ENCODE measurements at places on chromosomes 2 and 18. TPM values are rescaled to one million over a fixed set of nuclear protein-coding genes. Genes with fewer than 3 reads are reported as not detected.

Gene SLC9A4
- not detected for total RNA-seq

Gene HOXD9
- not detected for total RNA-seq

Gene LINC00305
- total RNA-seq = not detected

Gene CFC1
- total RNA-seq = not detected

Gene WDR54
- 132 TPM for total RNA-seq

GRCh38 chr2:230453006-230453405, 37.0 kb downstream of the SP100 start:
- DNase-seq = no peak
- H3K4me1 ChIP-seq = peaks cover 69% of the 10 kb centered on the region
- no peaks in the 10 kb centered on the region for H3K27me3 ChIP-seq
- peaks cover 90% of the 10 kb centered on the region for H3K36me3 ChIP-seq
- no peak overlapping the region for H3K27ac ChIP-seq

DNA sequence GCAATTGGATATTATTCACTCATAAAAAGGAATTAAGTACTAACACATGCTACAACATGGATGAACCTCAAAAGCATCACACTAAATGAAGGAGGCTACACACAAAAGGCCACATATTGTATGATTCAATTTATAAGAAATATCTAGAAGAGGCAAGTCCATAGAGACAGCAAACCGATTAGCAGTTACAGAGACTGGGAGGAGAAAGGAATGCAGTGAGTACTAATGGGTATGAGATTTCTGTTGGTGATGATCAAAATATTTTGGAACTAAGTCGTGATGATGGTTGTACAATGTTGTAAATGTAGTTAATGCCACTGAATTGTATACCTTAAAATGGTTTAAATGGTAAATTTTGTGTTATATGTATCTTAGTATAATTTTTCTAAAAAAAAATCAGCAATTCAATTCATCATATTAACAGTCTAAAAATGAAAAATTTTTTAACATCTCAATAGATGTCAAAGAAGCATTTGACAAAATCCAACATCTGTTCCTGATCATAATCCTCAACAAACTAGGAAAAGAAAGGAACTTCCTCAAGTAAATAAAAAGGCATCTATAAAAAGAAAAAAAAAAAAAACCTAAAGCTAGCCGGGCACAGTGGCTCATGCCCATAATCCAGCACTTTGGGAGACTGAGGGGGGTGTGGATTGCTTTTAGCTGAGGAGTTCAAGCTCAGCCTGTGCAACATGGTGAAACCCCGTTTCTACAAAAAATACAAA, 98.1 kb downstream of the TGIF1 start:
- no peak overlapping the region for H3K4me3 ChIP-seq
- no peaks in the 10 kb centered on the region for H3K4me1 ChIP-seq
- no peaks in the 10 kb centered on the region for H3K36me3 ChIP-seq
- no peak for DNase-seq
- no peak overlapping the region for H3K27ac ChIP-seq
- no peaks in the 10 kb centered on the region for H3K27me3 ChIP-seq

Gene SAG
- not detected for total RNA-seq

Gene RGPD8
- total RNA-seq = 13.6 TPM

Gene MC5R
- not detected for total RNA-seq

DNA sequence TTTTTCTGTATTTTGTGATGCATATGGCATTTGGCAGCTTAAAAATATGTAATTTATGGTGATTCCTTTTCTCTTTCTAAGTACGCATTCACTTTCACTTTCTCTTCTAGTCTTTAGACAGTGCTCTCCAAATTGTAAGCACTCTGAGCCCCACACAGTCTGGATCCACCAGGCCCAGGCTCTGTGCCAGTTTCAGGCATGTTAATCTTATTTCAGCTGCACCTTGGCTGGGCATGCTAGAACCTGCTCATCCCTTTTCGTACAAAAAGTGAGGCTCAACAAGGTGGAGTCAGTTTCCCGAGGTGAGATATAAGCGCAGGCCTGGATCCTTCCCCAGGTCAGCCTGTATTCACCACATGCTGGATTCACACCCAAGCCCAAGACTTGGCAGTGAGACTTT, 203.9 kb downstream of the MTX2 start:
- peaks cover 2% of the 10 kb centered on the region for H3K27me3 ChIP-seq
- peaks cover 20% of the 10 kb centered on the region for H3K4me1 ChIP-seq
- H3K36me3 ChIP-seq = no peaks in the 10 kb centered on the region

Gene PCARE
- not detected for total RNA-seq

Gene UGT1A3
- not detected for total RNA-seq

DNA sequence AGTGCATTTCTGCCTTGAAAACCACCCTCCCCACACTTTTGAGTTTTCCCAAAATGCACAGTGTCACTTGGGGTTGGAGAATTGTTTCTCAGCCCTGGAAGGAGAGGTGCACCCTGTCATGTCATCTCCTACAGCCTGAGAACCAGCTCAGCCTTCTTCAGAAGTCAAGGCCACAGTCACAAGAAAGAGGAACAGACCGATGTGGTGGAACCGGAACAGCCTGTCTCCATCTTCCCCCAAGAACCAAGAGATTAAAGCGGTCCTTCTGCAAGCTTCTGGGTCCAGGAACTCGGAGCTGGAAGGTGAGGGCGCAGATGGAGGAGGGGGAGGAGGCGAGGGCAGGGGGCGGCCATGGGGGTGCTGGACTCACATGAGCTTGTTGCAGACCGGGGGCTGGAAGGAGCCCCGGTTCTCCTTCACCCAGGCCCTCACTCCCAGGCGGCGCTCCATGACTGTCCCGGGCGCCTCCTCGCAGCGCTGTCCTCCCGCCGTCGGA, 248 bp downstream of the HAAO start:
- no peaks in the 10 kb centered on the region for H3K36me3 ChIP-seq
- H3K4me1 ChIP-seq = peaks cover 46% of the 10 kb centered on the region
- peak; percentile 27 for DNase-seq

Gene KCNE4
- total RNA-seq = not detected

Gene NPHP1
- 1.4 TPM for total RNA-seq

GRCh38 chr2:27407798-27408491, 1.4 kb downstream of the PPM1G start:
- H3K4me3 ChIP-seq = peak overlapping the region; percentile 86
- H3K36me3 ChIP-seq = peaks cover 26% of the 10 kb centered on the region
- peaks cover 43% of the 10 kb centered on the region for H3K4me1 ChIP-seq
- DNase-seq = no peak
- H3K27me3 ChIP-seq = peaks cover 2% of the 10 kb centered on the region

DNA sequence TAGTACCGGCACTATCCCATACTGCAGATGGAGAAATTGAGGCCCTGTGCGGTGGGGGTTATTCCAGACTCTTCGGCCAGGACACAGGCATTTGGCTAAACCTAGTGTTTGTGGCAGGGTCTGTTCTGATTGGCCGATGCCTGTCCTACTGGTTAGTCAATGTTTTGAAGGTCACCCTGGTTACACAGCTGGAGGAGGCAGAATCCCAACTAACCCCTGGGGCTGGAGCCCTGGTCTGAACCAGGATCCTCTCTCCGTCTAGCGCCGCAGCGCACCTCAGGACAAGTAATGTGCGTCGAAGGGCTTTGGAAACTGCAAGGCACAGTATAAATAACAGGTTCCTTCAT, 19.4 kb downstream of the TEX44 start:
- H3K4me3 ChIP-seq = peak overlapping the region; percentile 87
- peak overlapping the region; percentile 97 for H3K27ac ChIP-seq
- no peaks in the 10 kb centered on the region for H3K27me3 ChIP-seq
- DNase-seq = no peak
- H3K36me3 ChIP-seq = no peaks in the 10 kb centered on the region
- peaks cover 42% of the 10 kb centered on the region for H3K4me1 ChIP-seq

Gene RAD51AP2
- not detected for total RNA-seq

GRCh38 chr2:2015646-2016045, 271.3 kb upstream of the PXDN start:
- H3K4me3 ChIP-seq = no peak overlapping the region
- no peak for DNase-seq
- H3K27me3 ChIP-seq = peaks cover 1% of the 10 kb centered on the region
- no peaks in the 10 kb centered on the region for H3K36me3 ChIP-seq
- H3K27ac ChIP-seq = no peak overlapping the region
- H3K4me1 ChIP-seq = no peaks in the 10 kb centered on the region

Gene GPAT2
- total RNA-seq = 10.2 TPM

DNA sequence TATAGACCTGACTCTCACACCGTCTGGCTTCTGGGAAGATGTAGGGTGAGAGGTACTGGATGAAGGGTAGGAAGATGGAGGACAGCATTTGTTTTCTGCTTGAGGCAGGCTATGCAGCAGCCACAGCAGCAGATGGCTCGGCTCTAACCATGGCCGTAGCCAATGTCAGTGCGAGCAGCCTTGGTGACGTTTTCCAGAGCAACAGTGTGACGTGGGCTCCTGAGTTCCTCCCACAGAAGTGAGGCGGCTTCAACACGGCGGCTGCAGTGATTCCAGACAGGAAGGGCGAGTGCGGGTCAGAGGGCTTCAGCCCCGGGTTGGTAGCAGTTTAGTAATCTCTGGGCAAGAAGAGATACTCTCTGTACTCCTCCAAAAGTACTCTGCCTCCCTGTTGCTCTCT, 133.0 kb upstream of the MYT1L start:
- DNase-seq = no peak
- H3K4me1 ChIP-seq = no peaks in the 10 kb centered on the region
- no peak overlapping the region for H3K27ac ChIP-seq
- no peaks in the 10 kb centered on the region for H3K27me3 ChIP-seq
- no peak overlapping the region for H3K4me3 ChIP-seq

Gene PLEK
- 6.0 TPM for total RNA-seq

GRCh38 chr2:72150861-72151356, 3.2 kb upstream of the CYP26B1 start:
- H3K27ac ChIP-seq = no peak overlapping the region
- no peaks in the 10 kb centered on the region for H3K36me3 ChIP-seq
- peaks cover 51% of the 10 kb centered on the region for H3K27me3 ChIP-seq
- H3K4me1 ChIP-seq = peaks cover 29% of the 10 kb centered on the region
- H3K4me3 ChIP-seq = no peak overlapping the region
- no peak for DNase-seq

- no peaks in the 10 kb centered on the region for H3K36me3 ChIP-seq
- no peaks in the 10 kb centered on the region for H3K27me3 ChIP-seq
- DNase-seq = no peak
- H3K27ac ChIP-seq = no peak overlapping the region
Measured at GRCh38 chr2:168253379-168253778, 6.0 kb upstream of the STK39 start.

DNA sequence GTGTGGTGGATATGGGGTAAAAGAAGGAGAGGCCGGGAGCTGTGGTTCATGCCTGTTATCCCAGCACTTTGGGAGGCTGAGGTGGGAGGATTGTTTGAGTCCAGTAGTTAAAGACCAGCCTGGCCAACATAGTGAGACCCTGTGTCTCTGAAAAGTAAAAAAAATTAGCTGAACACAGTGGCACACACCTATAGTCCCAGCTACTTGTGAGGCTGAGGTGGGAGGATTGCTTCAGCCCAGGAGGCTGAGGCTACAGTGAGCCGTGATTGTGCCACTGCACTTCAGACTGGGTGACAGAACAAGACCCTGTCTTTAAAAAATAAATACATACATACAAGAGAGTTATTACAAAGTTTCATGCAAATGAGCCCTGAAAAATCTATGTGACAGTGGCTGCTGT, 80.6 kb downstream of the SPTBN1 start:
- no peaks in the 10 kb centered on the region for H3K4me1 ChIP-seq
- no peak for DNase-seq
- no peak overlapping the region for H3K27ac ChIP-seq

DNA sequence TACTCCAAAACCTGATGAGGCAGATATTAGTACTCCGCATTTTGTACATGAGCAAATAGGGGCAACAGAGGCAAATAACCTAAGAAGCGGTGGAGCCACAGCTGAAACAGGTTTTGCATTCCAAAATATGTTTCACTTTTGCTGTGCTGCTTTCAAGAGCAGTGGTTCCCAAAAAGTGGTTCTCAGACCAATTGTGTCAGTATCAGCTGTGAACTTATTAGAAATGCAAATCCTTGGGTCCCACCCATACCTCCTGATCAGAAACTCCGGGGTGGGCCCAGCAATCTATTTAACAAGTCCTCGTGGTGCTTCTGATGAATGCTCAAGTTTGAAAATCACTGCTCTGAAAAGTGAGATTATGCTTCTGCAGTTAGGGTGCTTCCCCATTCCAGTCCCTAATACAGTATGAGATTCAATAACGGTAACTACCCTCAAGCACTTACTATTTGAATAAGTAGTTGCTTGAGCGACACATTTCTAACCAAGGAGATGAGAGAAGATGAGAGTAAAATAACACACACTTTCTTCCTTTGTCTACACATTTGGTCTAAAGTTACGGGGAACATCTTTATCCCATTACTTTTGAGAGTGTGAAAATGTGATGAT, 17.8 kb upstream of the TCF4 start:
- H3K4me1 ChIP-seq = no peaks in the 10 kb centered on the region
- H3K4me3 ChIP-seq = no peak overlapping the region
- no peaks in the 10 kb centered on the region for H3K27me3 ChIP-seq
- no peaks in the 10 kb centered on the region for H3K36me3 ChIP-seq
- H3K27ac ChIP-seq = no peak overlapping the region

DNA sequence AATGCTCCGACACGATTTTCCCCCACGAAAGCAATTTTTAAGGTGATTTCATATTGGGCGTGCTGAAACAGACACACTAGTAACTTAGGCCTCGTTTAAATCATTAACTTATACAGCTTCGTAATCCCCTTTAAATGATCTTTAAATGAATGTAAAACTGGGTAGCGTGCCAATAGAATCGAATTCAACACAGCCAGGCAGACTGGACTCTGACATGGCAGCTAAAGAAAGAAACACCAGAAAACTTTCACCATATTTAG, 2.4 kb upstream of the ID2 start:
- peak overlapping the region; percentile 74 for H3K27ac ChIP-seq
- H3K36me3 ChIP-seq = peaks cover 23% of the 10 kb centered on the region
- DNase-seq = no peak
- H3K4me3 ChIP-seq = peak overlapping the region; percentile 95
- peaks cover 38% of the 10 kb centered on the region for H3K4me1 ChIP-seq

- no peak overlapping the region for H3K27ac ChIP-seq
- DNase-seq = no peak
- no peak overlapping the region for H3K4me3 ChIP-seq
- H3K4me1 ChIP-seq = no peaks in the 10 kb centered on the region
- no peaks in the 10 kb centered on the region for H3K27me3 ChIP-seq
Measured at GRCh38 chr18:72738136-72738535, 129.7 kb downstream of the NETO1 start.

DNA sequence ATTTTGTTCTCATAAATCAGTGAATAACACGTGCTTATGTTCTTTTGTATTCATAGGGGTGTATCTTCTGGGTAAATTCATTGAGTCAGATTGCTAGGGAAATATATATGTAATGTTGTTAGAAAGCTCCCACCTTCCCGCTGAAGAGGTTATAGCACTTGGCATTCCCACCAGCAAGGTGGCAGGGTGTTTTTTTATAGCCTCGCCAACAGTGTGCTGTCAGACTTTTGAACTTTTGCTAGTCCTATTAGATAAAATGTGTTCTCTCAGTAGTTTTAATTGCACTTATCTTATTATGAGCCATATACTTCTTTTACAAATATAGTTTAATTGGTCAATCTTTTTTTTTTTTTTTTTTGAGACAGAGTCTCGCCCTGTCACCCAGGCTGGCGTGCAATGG, 31.0 kb downstream of the MRPS9 start:
- peaks cover 18% of the 10 kb centered on the region for H3K4me1 ChIP-seq
- peaks cover 12% of the 10 kb centered on the region for H3K36me3 ChIP-seq
- no peak overlapping the region for H3K4me3 ChIP-seq

All from activated CD8-positive, alpha-beta T cell treated with anti-CD3 and anti-CD28 coated beads for 36 hours (primary cell).